ENCODE measurements at places on chromosomes 4 and X.

DNA sequence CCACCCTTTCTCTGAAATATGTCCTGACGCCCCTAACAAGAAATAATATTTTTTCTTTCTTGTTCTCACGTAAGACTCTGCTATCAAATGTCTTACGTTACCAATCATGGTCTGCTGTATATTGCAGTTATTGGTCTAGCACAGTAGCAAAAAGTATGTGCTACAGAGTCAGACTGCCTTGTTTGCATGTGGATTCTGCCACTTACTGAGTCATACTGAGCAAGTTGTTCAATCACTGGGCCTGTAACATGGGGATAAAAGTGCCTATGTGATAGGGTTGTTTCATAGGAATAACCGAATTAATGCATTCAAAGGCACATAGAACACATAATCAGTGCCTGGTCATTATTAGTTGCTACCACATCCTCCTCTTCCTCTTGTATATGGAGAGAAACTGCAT lies 14.1 kb downstream of the RPGR start:
- peak; percentile 27 for DNase-seq

GRCh38 chr4:38176165-38176564 lies 216.0 kb downstream of the PTTG2 start:
- no peak for DNase-seq

GRCh38 chr4:107133965-107134653 lies 98.0 kb upstream of the DKK2 start:
- no peak for DNase-seq

- DNase-seq, result no peak
These were observed 332.9 kb downstream of the RAB28 start for GRCh38 chr4:13151194-13151593.

- no peak for DNase-seq
These were observed 83.1 kb upstream of the TEX13D start for GRCh38 chrX:124249345-124249744.

DNA sequence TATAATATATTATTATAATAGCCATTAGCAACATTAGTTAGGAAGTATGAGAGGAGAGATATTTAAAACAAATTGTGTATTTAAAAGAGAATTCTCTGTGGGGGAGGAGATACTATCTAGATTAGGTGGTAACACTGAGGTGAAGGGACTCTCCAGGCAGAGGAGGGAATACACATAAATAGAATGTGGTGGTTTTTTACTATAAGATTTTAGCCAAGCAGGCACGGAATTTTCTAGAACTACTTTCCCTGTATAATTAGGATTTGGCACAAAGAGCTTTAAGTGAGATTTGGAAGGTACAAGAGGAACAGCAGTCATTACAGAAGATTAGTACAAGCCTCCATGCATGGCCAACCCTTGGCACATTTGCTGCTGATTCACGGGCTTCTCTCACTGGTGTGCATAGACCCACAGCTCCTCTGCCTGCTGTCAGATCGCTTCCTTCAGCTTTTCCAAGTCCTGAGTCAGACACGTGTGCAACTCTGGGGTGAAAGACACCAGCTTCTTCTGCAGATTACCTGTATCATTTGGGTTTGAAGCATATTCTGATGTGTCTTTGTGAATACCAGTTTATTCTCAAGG lies 685.5 kb downstream of the KCTD8 start:
- peak; percentile 34 for DNase-seq

DNA sequence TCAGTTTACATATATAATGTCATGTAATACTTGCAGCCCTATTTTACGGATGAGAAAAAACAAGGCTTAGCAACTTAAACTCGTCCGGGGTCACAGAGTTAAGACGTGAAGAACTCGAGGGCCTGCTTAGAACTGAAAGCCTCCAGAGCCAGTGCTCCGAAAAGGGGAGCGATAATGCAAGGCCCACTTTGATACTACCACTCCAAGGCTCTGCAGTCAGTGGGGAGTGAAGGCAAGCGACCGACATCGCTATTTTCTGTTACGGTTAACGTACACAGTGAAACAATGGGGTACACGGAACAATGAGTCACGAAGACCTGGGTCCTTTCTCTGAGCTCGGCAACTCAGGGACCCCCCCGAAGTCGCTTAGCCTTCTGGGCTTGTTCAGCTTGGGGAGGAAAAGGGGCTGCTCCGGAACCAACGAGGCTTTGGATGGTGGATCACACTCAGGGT lies 965 bp downstream of the PPA2 start:
- DNase-seq, result no peak

DNA sequence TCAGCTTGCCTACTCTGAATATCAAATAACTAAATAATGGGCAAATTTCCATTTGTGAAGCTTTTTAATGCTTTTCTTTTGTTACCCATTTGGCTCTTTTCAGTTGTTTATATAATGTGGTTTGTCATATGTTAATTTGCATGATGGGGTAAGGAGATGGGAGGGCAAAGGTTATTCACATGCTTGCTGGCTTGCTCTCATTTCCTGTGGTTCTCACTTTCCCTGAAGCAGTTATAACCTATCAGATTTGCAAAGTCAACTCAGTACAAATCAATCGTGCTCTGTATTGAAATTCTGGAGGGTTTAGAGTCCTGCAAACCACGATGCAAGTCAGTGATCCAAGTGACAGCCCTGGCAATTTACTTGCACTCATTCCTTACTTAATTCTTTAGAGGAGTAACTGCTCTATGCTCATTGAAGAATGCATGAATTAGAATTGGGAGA lies 711.2 kb downstream of the ADGRL3 start:
- DNase-seq, result no peak

- DNase-seq, result no peak
These were observed 3.7 kb downstream of the C4orf54 start for GRCh38 chr4:99653916-99654315.

GRCh38 chr4:185831125-185831815 lies 19.3 kb upstream of the SORBS2 start:
- DNase-seq, result no peak

- peak; percentile 66 for DNase-seq
These were observed 333.9 kb upstream of the FSTL5 start for GRCh38 chr4:162497564-162498167.

DNA sequence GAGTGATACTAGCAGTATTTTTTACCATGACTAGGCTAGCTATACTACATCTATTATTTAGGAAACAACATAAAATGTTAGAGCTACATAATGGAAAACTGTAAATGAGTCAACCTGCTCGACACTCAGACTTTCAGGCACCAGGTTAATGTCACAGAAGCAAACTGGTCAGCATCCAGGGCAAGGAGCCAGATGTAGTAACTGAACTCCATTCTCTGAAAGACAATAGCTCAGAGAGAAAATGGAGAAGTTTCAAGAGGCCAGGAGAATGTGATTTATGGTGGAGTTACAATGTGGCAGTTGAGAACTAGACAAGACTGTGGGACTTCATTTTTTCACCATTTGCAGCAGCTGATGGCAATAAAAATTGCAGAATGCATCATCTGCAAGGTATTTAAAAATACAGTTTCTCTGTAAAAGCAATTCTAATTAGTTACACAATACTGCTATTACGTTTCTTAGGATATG lies 342.7 kb upstream of the PABPC4L start:
- DNase-seq, result peak; percentile 40

DNA sequence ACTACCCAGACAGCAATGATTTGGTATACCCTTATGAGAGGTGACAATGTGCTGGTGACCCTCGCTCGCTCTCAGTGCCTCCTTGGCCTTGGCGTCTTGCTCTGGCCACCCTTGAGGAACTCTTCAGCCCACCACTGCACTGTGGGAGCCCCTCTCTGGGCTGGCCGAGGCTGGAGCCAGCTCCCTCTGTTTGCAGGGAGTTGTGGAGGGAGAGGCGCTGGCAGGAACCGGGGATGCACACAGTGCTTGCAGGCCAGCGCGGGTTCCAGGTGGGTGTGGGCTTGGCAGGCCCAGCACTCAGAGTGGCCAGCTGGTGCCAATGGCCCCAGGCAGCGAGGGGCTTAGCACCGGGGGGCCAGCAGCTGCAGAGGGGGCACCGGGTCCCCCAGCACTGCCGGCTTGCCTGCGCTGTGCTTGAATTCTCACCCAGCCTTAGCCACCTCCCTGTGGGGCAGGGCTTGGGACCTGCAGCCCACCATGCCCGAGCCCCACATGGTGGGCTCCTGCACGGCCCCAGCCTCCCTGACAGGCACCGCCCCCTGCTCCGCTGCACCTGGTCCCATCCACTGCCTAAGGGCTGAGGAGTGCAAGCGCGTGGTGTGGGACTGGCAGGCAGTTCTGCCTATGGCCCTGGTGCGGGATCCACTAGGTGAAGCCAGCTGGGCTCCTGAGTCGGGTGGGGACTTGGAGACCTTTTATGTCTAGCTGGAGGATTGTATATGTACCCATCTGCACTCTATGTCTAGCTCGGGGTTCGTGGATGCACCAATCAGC lies 857.0 kb upstream of the IGFBP7 start:
- no peak for DNase-seq

DNA sequence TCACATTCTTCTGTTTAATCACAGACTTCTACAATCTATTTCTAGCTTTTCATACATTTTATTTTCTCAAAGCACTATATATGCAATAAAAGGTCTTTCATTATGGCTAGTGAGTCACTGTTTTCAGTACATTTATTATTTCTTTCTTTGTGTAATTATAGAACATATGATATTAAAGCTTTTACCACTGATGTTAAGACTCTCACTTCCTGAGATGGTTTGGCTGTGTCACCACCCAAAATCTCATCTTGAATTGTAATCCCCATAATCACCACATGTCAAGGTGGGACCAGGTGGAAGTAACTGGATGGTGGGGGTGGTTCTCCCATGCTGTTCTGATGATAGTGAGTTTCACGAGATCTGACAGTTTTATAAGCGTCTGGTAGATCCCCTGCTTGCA lies 41.9 kb downstream of the UBA6 start:
- DNase-seq, result no peak

DNA sequence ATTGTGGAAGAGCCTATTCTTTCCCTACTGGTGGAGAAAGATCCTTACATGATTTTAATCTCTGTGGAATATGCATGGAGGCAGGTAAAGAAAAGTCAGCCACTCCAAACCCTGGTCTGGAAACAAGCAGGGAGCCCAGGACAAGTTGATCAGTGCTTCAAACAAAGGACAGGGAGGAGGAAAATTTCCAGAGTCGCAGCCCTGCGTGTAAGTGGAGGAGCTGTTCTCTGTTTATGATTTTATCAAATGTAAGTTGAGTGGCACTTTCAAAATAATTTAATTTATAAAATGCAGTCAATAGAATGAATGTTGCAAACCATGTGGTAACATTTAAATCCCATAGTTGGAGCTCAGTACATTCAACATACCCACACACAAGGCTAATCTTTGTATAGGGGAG lies 57.0 kb downstream of the SLC34A2 start:
- DNase-seq, result no peak

DNA sequence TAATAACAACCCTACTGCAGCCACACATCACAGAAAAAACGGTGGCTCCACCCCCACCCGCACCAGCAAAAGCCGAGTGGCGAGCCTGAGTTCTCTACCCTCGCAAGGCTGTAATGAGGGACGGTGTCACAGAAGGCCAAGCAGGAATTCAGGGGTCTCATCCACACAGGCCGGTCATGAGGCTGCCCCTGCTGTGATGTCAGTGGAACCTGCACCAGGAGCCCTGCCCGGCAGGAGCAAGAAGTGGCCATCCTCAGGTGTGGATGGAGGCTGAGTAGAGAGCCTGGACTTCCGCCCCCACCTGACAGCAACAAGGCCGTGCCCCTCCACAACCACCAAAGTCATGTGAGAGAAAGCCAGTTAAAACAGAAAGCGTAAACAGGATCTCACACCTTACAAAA lies 20.6 kb downstream of the LYAR start:
- DNase-seq, result no peak

GRCh38 chr4:123597586-123597985 lies 201.0 kb downstream of the SPRY1 start:
- peak; percentile 59 for DNase-seq

DNA sequence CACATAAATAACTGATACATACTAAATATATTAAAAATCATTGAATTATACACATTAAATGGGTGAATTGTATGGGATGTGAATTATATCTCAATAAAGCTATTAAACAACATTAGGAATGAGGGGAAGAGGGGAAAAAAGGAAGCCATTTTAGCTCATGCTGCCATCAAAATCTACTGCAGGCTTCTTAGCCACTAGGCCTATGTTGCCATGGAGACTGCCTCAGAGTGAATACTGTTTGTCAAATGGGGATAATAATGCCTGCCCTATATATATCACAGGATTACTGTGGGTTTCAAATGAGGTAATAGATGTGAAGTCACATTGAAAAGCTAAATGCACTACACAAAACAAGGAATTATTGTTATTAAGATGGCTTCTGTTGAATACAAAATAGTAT lies 21.2 kb downstream of the TMEM255A start:
- no peak for DNase-seq

- peak; percentile 65 for DNase-seq
These were observed 1.5 kb downstream of the KLHL2 start for GRCh38 chr4:165208741-165209388.

GRCh38 chr4:6421397-6421796 lies 51.0 kb downstream of the PPP2R2C start:
- DNase-seq, result no peak

GRCh38 chrX:130771230-130771629 lies 131.8 kb downstream of the ENOX2 start:
- peak; percentile 8 for DNase-seq

DNA sequence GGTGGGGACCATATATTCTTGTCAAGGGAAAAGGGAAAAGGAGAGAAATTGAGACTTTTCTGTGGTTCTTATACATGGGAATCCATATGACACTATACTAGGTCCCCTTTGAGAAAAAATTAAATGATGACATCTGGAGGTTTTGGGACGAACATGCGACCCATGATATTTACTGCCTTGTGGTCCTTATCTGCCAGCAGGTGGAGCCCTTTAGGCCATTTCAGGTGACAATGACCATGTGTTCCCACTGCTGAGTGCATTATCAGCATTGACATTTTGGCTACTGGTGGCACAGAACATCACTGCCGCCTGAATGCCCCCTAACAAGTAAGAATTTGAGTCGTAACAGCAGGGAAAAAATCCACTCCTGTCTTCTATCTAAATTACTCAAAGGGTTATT lies 843.4 kb downstream of the FSTL5 start:
- DNase-seq, result peak; percentile 54

GRCh38 chr4:8393593-8394038 lies 46.9 kb downstream of the ACOX3 start:
- peak; percentile 86 for DNase-seq

- no peak for DNase-seq
These were observed 481.8 kb downstream of the GRXCR1 start for GRCh38 chr4:43374216-43374751.

- DNase-seq, result no peak
These were observed 29.1 kb downstream of the NELFA start for GRCh38 chr4:1979477-1980196.

GRCh38 chrX:21798677-21799219 lies 40.7 kb upstream of the MBTPS2 start:
- peak; percentile 77 for DNase-seq

DNA sequence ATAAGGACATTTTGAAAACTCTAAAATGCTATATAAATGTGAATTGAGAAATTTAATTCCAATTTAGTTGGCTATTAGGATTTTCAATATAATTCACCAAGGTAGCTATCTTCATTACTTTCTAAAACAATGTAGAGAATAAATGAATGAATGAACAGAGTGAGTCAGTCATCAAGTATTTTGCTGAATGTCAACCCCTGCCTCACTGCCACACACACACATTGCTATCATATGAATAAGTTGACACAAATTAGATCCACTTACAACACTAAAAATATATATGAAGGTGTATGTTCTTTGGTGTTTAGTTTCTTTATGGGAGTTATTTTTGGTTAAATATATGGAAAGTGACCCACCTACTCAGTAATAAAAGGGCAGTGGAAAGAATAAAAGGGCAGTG lies 141.4 kb upstream of the SMIM10 start:
- DNase-seq, result peak; percentile 4
